ENCODE measurements at places on chromosomes 5 and 9.

GRCh38 chr5:132556763-132557477 lies at the start of gene RAD50:
Gene RAD50 (plus strand): TSS chr5:132556977. CDS start chr5:132557325, 348 bp downstream.
- DNase-seq = peak; percentile 79

DNA sequence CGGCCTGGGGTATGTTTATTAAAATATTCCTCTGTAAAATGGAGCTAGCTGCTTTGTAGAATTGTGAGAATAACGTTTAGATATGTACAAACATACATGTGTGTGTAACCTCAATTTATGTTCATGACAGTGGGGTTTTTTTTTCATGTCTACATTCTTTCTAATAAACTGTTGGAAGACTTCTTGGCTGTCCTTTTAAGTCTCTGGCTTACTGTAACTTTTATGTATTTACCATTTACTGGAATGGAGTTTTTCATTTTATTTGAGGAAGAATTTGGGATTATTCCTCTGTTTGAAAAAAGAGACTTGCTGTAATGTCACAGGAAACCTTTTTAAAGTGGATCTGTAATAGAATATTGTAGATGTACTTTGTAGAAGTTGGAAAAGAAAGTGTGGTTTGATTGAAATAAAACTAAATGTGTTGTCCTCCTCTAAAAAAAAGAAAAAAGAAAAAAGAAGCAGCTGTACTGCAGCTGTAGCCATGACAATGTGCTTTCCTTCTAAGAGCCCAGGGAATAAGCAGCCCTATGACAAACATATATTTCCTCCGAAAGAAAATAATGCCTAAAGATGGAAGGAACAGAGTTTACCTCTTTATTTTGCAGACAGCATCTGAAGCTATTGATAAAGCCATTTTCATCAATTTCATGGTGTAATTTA lies 71.2 kb upstream of the FREM1 start:
- DNase-seq = no peak

- DNase-seq = no peak
Observed at GRCh38 chr5:178422400-178422775, 167.8 kb downstream of the COL23A1 start.

- no peak for DNase-seq
Observed at GRCh38 chr5:169943026-169943425, 37.3 kb downstream of the INSYN2B start.

DNA sequence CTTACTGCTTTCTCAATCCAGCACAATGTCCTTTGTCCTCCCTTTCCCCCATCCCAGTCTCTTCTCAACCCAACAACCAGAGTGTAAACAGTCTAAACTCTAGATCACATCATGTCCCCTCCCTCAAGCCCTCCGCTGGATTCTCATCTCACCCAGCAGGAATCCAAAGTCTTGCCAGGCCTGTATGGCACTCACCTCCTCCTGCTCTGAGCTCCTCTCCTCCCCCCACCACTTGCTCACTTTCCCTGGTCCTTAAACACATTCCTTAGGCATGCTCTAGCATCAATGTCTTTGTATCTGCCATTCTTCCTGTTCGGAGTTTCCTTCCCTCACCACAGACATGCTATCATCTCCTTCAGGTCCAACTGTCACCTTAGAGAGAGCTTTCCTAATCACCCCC lies 78.8 kb downstream of the NIPSNAP3B start:
- no peak for DNase-seq

DNA sequence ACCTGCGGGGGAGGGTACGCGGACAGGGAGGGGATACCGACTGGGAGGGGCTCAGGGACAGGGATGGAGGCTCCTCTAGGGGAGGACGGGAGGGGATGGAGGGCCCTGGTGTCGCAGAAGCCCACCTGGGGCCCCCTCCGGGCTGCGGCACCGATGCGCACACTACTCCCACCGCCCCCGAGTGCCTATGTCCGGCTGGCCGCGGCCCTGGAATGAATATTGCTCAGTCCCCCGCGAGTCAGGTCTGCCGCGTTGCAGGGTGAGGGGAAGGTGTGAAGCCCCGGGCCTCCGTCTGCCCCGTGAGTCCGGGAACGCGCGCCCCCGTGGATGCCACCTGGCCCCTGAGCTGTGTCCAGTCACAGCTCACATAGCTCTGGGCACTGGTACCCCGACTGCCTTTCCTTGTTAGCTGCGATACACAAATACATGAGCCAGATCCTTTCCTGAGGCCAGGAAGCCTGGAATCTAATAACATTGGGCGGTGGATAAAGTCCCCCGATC lies 44.5 kb upstream of the PRSS3 start:
- no peak for DNase-seq

DNA sequence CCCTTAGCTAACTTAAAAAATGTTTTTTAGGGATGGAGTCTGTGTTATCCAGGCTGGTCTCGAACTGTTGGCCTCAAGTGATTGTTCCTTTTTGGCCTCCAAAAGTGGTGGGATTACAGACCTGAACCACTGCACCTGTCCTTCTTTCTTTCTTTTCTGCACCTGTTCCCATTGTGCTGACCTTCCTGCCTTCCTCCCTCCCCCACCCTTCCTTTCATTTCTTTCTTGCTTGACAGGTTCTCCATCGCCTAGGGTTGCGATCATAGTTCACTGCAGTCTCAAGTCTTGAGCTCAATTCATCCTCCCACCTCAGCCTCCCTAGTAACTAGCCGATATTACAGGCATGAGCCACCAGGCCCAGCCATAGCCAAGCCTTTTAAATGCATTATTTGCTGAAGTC lies 20.6 kb downstream of the JMY start:
- no peak for DNase-seq

GRCh38 chr5:72702881-72703434 lies 113.5 kb upstream of the TNPO1 start:
- DNase-seq = no peak

DNA sequence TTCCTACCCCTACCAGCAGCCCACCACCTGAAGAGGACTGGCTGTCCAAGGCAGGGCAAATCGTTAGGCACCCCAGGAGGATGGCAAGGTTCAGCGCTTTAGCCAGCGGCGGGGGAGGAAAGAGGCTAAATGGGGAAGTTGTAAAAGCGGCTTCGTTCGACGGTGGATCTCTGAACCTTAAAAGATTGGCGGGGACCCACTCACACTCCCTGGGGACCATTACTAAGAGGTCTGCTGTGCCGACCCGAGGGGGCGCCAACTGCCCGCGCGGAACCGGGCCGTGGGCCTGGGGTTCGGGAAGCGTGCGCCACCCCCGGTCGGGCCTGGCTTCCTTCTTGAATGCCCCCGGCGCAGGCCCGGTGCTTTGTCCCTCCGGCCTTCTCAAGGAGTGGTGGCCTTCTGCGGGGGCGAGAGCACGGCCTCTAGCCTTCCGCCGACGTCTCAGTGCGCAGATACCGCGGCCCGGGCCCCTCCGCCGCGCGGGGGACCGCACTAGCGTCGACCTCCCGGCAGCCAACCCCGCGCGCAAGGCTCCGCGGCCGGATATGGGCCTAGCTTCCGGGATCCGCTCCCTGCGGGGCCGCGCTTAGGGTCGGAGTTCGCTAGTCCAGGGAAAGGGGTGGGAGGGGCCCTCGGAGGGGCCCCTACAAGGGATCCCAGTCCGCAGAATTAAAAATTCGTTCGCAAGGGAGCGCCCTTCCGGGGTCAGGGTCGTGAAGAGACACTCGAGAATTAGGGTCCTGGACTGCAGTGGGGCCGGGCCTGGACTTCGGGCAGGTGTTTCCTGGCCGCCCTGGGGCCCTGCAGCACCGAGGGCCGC lies 10.5 kb downstream of the NR2F1-AS1 start:
- no peak for DNase-seq

DNA sequence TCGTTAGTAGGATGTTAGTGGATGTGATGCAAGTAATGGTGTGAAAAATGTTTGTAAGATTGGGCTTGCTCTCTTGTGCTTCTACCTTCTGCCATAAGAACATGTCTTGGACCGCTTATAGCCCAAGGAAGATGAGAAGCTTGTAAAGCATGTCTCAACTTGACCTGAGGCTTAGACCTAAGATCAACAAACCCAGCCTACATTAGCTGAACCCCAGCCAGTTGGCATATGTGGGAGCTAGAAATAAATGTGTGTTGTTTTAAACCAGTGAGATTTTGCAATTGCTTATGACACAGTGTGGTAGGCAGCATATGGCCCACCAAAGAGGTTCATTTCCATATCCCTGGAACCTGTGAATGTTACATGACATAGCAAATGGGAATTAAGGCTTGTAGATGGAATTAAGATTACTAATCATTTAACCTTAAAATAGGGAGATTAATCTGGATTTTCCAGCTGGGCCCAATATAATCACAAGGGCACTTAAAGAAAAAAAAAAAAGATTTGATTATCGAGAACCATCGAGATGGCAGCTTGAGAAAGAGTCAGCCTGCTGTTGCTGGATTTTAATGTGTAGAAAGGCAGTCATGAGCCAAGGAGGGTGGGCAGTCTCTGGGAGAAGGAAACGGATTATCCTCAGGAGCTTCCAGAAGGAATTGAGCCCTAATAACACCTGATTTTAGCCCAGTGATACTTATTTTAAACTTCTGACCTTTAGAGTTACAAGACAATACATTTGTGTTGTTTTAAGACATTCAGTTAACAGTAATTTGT lies 27.3 kb upstream of the EDIL3 start:
- DNase-seq = no peak

GRCh38 chr5:94945656-94946055 lies 327.2 kb downstream of the SLF1 start:
- DNase-seq = no peak

- DNase-seq = peak; percentile 49
Observed at GRCh38 chr5:138900281-138900965, 25.3 kb upstream of the LRRTM2 start.

- no peak for DNase-seq
Observed at GRCh38 chr5:94916619-94917018, 298.1 kb downstream of the SLF1 start.

- DNase-seq = no peak
Observed at GRCh38 chr9:97491216-97491999, 10.1 kb upstream of the TMOD1 start.

- no peak for DNase-seq
Observed at GRCh38 chr9:87863882-87864465, 18.7 kb upstream of the SPATA31E1 start.

- no peak for DNase-seq
Observed at GRCh38 chr5:165757791-165758190, 2252.4 kb downstream of the MAT2B start.

Data from HTR-8/SVneo (cell line).